Right lobe of liver (tissue), 6 donors: ENCODE measurements at places on chromosomes 7 and 10.

DNA sequence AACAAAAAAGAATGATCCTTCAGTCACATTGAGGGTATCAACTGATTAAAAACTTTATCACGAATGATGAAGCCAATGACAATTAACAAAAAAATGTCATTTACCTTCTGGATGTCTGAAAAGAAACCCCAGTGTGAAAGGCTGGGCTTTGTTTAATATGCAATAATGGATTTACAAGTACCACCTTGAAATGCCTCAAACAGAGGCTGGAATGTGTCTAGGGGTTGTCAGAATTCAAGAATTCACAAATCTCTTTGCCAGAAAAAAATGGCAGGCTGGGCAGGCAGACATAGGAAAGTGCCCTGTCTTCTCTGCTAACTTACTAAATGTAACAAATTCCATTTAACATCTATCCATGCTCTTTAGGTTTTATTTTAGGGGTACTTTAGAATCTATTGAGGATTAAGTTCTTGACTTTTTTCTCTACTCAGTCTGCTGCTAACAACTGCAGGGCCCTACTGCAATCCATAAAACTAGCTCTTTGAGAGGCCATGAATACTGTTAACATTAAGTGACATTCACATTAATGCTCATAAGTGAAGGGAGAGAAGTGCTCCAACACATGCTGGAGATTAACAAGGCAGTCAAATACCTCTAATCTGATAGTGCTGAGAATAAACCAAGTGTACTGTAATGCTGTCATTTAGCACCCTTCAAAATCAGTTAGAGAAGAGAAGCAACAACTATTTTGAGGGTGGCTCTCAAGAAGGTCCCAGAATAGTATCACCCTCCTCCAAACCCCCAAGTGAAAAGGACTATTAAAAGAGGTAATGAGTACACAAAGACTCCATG is 43.1 kb upstream of the KCNIP2 start:
- DNase-seq: no peak

DNA sequence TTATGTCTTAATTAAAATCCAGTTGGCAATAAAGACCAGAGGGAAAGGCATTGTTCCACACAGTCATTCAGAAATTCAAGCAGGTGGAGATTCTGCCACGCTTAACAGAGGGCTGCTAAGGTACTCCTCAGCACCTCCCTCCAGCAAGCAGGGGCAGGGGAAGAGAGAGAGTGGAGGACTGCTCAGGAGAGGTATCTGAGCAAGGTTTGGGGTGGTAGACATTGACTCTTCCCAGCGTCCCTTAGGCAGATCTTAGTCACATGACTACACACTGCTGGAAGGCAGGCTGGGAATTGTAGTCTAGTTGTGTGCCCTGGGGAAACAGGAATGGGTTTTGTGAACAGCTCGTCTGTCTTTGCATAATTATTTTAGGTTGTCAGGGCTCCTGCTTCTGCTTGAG is 181.6 kb downstream of the NPSR1 start:
- no peak for DNase-seq

GRCh38 chr7:70317356-70317755 is 719.1 kb downstream of the AUTS2 start:
- DNase-seq: no peak

DNA sequence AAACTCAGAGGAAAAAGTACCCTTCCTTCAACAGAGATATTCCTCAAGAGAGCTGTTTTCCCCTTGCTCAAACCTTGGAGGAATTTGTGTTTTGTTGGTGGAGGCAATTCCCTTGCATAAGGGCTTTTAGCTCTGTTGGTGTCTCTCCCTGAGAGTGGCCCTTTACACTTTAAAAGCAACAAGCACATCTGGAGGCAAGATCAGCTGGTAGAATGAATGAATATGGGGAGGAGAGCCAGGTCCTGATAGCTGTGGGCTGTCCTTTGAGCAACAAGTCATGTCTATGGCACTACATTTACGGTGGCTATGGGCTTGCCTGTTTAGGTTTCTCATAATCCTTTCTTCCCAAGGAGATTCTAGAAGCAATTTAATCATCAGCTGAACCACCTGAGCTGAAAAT is 384.0 kb downstream of the SORCS3 start:
- no peak for DNase-seq

DNA sequence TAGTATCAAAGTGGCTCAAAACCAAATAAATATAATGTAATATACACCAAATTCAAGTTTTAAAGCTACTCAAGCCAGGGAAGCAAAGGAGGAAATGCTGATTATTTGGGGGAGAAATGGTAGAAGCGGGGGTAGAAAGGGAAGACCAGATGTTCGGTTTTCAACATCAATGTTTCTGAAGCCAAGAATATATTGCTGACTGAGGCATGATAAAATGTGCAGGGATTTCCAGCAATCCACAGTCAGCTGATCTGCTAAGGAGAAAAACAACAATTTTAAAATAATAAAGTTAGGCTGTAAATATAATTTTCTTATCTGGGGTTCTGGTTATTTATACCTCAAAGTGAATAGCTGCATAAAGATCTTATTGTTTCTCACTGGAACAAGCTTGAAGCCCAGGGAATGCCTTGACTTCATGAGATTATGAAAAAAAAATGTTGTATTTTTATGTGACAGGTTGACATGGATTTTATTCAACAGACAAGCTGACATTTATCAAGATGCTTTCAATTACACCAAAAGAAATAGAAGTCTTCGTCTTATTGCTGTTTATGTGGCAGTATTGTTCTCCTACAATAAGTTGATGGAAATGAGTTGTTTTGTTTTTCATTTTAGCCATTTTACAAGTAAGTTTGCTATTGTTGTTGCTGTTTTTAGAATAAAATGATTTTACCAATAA is 28.6 kb upstream of the BMPER start:
- no peak for DNase-seq

GRCh38 chr7:44377681-44378421 is 52.5 kb upstream of the CAMK2B start:
- DNase-seq: no peak

- no peak for DNase-seq
These were observed 129.5 kb downstream of the AHR start for GRCh38 chr7:17427924-17428323.

GRCh38 chr7:18497082-18497481 is 1.5 kb downstream of the HDAC9 start:
- DNase-seq: no peak

- DNase-seq: no peak
These were observed 243.8 kb upstream of the ETV1 start for GRCh38 chr7:14233076-14233867.

- DNase-seq: no peak
These were observed 35.0 kb downstream of the SEPTIN14 start for GRCh38 chr7:55827577-55827976.

DNA sequence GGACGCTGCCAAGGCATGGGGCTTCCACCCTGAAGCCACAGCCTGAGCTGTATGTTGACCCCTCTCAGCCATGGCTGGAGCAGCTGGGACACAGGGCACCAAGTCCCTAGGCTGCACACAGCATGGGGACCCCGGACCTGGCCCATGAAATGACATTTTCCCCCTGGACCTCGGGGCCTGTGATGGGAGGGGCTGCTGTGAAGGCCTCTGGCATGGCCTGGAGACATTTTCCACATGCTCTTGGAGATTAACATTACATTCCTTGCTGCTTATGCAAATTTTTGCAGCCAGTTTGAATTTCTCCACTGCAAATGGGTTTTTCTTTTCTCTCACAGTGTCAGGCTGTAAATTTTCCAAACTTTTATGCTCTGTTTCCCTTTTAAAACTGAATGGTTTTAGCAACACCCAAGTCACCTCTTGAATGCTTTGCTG is 463.6 kb downstream of the ZWINT start:
- no peak for DNase-seq

- no peak for DNase-seq
These were observed 54.9 kb downstream of the SEMA3E start for GRCh38 chr7:83593921-83594475.

DNA sequence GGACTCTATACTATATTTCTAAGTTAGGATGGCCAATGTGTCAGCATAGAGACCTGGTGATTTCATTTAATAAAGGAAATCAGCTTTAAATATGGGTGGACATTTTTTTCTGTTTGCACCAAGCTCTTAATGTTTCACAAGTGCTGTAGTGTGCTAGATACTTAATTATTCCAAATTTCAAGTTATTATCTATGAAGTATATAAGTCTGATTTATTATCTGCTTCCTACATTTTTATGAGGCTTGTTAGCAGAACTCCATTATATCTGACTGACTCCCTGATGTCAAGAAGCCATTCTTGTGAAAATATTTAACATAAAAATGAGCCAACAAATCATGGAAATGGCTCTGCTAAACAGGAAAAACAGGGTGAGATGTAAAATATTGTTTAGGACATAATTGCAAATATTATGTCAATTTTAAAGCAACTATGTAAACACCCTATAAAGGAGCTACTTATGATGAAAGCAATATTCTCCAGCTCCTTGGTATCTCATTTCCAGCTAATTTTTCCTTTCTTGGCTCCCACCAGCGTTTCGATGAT is 1415.2 kb downstream of the GATA3 start:
- no peak for DNase-seq

GRCh38 chr7:124205526-124205925 is 172.7 kb upstream of the TMEM229A start:
- no peak for DNase-seq

- no peak for DNase-seq
These were observed 5.4 kb downstream of the LRRC4 start for GRCh38 chr7:128025819-128026218.
